ENCODE measurements at places on chromosomes 7 and 10. TPM values are rescaled to one million over a fixed set of nuclear protein-coding genes. Genes with fewer than 3 reads are reported as not detected.

LANCL2 gene
- 6.5 TPM for total RNA-seq

VWA2 gene
- not detected for total RNA-seq

ECHDC3 gene
- not detected for total RNA-seq

PLEKHA8 gene
- total RNA-seq, result 27.9 TPM

LLCFC1 gene
- total RNA-seq, result not detected

TLX1 gene
- total RNA-seq, result not detected

AGR3 gene
- total RNA-seq, result not detected

FAM131B gene
- not detected for total RNA-seq
